ENCODE measurements at places on chromosomes 13 and 19. TPM values are rescaled to one million over a fixed set of nuclear protein-coding genes. Genes with fewer than 3 reads are reported as not detected.

DNA sequence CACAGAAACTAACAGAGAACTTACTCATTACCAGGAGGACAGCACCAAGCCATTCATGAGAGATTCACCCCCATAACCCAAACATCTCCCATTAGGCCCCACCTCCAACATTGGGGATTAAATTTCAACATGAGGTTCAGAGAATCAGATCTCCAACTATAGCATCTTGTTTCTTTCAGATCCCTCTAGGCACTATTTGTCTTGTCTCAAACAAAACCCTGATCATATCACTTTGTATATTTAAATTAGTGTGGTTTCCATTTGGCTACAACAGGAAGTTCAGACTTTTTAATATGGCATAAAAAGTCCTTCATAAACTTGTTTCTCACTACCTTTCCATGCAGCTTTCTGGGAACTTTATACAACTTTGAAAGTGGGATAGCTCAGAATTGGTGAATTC is 699.0 kb upstream of the MIR17HG start:
- no peaks in the 10 kb centered on the region for H3K27me3 ChIP-seq
- no peak for DNase-seq
- no peak overlapping the region for H3K4me3 ChIP-seq
- no peaks in the 10 kb centered on the region for H3K4me1 ChIP-seq

CGB2 gene
- total RNA-seq = not detected

DNA sequence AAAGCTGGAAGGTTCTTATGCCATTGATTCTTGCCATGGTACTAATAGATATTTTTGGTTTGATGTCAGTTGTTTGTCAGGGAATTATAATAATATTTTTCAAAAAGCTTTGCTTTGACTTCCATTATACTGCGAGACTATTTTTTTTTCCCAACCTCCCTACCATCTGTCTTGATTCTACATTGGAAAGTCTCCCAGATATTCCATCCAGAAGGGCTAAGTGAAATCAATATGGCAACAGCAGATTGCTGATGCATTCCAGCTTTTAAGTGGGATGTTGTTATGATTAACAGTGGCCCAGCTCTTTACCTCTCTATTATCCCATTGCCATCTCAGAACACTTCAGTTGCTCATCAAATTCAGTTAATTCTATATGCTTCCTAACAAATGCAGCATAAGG is 247.4 kb downstream of the OXGR1 start:
- H3K27me3 ChIP-seq = no peaks in the 10 kb centered on the region
- H3K4me3 ChIP-seq = no peak overlapping the region
- no peaks in the 10 kb centered on the region for H3K36me3 ChIP-seq
- H3K4me1 ChIP-seq = peaks cover 14% of the 10 kb centered on the region
- DNase-seq = no peak
- H3K27ac ChIP-seq = no peak overlapping the region

SLC7A9 gene
- total RNA-seq = 0.50 TPM

DNA sequence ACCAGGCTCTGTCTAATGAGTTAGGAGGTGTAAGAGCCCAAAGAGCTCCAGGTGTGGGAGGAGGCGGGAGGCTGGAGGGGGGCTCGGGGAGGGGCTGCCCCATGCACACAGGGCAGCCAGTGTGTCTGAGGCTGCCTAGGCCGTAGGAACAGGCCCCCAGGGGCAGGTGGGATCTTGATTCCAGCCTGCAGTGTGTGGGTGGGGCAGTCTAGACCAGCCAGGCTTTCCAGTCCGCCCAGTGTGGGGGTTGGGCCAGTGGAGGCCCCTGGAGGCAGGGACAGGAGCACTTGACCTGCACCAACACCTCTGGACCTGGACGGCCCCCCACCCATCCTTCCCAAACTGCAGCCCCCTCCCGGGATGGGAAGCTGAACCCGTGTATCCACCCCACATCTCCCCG is 5.4 kb upstream of the CAMSAP3 start:
- no peak overlapping the region for H3K27ac ChIP-seq
- DNase-seq = no peak
- peaks cover 51% of the 10 kb centered on the region for H3K27me3 ChIP-seq
- H3K36me3 ChIP-seq = no peaks in the 10 kb centered on the region

RNF225 gene
- 1.5 TPM for total RNA-seq
